Activated T-helper 2 cell treated with anti-CD3 and anti-CD28 coated beads, Interferon-gamma antibody, Interleukin-2, Interleukin-4, amounts not matched to agents 10 μg/mL and 5 μg/mL and 100 μg/mL, durations not matched to agents 14 hours and 24 hours and 36 hours (primary cell): ENCODE measurements at places on chromosomes 6 and 20. TPM values are rescaled to one million over a fixed set of nuclear protein-coding genes. Genes with fewer than 3 reads are reported as not detected.

CST3 gene
- 0.82 and 1.5 TPM in 2 replicates for total RNA-seq

STXBP5 gene
- 21.2 and 22.7 TPM in 2 replicates for total RNA-seq

PGC gene
- total RNA-seq, result not detected in 2 replicates

TBC1D20 gene
- 30.1 and 31.5 TPM in 2 replicates for total RNA-seq

TMEM242 gene
- total RNA-seq, result 11.8 and 11.9 TPM in 2 replicates

CST2 gene
- total RNA-seq, result not detected in 2 replicates

RNF182 gene
- total RNA-seq, result not detected in 2 replicates
